ENCODE measurements at places on chromosomes 3 and 15.

DNA sequence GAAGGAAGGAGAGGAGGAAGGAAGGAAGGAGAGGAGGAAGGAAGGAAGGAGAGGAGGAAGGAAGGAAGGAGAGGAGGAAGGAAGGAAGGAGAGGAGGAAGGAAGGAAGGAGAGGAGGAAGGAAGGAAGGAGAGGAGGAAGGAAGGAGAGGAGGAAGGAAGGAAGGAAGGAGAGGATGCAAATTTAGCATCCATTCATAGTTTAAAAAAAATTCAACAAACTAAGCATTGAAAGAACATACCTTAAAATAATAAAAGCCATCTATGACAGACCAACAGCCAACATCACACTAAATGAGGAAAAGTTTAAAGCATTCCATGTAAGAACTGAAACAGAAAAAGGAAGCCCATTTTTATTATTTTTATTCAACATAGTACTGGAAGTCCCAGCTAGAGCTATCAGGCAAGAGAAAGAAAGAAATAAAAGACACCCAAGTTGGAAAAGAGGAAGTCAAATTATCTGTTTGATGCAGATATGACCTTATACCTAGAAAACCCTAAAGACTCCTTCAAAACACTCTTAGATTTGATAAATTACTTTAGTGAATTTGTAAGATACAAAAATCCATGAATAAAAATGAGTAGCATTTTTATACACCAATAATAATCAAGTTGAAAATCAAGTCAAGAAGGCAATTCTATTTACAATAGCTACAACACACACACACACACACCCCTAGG is 52.2 kb upstream of the FXR1 start:
- no peak for DNase-seq

DNA sequence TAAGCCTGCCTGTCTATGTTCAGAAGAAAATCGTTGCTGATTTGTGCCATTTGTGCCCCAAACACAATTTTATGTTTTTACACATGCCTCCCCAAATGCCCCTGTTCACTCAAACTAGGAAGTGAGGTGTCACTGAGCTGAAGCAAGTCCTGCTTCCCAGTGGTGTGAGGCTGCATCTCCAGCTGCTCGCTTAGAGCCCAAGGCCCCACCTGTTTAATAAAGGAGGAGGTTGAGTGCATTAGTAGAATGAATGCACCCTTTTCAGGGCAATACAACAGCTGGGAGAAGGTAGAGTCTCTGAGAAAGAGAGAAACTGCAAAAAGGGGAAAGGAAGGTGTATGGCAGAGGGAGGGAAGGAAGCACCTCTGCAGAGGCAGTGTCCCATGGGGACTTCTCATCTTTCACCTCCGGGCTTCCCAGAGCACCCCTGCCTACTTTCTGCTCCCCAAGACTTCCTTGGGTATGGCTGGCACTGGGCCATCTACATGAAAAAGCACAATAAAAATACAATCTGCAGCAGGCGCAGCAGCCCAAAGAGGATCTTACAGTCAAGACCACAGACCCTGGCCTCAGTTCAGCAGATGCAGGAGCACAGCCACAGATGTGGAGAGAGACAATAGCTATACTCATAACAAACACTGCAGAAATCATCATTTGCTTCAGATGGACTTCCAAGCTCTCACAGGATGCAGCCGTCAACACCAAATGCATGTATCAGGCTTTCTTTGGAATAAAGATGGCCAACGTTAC is 165.9 kb downstream of the POLR2M start:
- no peak for DNase-seq

DNA sequence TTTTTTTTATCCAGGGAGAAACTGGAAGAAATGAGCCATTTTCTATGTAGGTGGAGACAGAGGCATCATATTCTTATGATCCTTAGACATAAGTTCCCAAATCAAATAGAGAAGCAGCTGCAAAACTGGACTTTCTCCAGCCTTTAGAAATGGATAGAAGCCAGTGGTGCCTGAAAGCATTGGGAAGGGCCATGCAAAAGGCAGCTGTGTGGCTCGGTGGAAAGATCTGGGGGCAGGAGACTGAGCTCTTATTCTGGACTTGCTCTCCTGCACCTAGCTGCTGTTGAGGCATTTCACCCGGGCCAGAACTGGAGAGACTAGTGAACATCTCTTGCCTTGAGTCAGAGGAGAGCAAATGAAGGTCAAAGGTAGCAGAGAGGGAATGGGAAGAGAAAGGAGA is 73.1 kb downstream of the TFG start:
- DNase-seq: no peak

GRCh38 chr3:40969341-40969740 is 230.0 kb upstream of the CTNNB1 start:
- peak; percentile 8 for DNase-seq

GRCh38 chr3:58529516-58530353 is 7.3 kb downstream of the ACOX2 start:
- no peak for DNase-seq

GRCh38 chr3:128062033-128062745 is 10.0 kb downstream of the SEC61A1 start:
- DNase-seq: no peak

GRCh38 chr15:39298271-39298962 is 282.5 kb upstream of the THBS1 start:
- DNase-seq: no peak

DNA sequence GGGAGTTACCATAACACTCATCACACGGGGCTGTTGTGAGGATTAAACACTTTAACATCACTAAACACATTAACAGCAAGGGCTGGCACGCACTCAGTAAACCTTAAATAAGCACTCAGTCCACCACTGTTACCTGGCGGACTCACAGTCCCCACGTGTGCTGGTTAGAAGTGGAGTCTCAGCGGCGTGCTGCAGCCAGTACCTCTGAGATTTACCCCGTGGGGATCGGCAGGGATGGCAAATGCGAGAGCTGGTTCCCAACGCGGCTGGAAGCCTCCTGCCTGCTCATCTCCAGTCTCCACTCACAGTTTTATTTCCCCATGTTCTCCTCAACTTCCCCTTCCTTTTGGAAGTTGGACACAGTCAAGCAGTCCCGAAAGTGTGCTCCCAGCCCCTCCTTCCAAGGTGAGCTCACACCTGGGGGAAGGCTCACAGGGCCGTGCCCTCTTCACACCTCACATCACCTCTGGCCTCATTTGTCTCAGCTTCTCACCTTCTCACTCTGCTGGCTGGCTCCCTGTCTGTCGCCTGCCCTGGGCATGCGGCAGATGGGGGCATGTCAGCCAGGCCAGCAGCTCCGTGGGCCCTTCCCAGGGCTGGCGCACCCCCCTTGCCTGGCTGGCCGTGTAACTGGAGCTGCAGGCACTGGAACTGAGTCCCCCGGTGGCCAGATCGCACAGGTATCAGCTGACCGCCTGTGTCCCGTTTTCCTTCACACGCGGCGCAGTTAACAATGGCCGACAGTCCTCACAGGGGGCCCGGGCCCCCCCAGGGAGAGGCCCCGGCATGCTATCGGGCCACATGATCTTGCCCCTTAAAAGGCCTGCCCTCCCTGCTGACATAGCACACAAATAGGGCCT is 87.1 kb downstream of the WNT7A start:
- no peak for DNase-seq

DNA sequence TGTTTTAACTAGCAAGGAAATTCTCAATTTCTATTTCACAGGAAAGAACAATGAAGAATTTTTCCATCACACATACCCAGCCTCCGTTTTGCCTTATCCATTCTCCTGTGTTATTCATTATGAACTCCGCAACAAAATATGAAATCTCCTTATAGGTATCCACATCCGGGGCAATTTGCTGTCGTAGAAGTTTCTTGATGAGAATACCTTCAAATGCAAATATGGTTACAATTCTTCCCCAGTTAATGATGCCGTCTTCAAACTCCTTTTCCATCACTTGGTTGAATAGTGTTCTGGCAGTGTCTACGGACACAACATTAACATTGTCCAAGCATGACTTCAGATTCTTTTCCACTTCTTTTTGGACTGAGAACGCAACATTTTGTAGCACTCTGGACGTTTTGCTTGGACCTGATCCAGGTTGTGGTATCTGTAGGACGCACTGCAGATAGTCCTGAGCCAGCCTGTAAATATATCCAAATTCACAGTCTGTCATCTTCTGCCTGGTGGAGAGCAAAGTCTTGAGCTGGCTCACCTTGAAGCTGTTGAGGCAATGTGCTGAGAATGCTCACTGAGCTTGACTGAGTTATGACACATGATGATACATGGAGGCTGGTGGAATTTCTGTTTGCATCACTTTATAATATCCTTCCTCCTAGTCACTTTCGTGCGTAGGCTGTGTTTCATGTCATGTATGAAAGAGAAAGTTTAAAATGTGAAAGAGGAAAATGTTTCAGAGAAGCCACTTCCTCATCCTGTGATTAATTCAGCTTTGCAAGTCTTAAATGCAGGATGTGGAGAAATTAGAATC is at the start of gene BCL2A1:
BCL2A1 (minus strand) TSS at position 573 of the 811 bp plus-strand sequence; CDS start at position 496, 77 bp downstream.
- DNase-seq: no peak

GRCh38 chr3:70308760-70309159 is 3.7 kb downstream of the MDFIC2 start:
- no peak for DNase-seq

DNA sequence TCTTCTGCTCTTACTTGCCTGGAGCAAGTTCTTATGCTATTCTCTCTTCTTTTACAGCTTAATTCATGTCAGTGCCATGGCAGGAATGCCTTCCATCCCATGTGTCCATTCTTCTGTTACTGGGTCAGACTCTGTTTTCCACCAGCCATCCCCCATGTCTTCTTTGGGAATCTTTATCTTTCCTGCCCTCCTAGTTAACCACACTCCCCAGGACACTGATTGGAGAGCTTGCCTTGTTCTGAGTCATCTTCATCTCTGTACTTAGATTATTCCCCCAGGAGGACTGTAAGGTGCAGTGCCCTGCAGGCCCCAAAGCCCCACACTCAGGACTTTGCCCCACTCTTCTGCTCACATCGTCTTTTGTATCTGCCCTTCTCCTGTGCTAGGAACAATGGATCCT is 3.6 kb downstream of the ABHD17C start:
- no peak for DNase-seq

DNA sequence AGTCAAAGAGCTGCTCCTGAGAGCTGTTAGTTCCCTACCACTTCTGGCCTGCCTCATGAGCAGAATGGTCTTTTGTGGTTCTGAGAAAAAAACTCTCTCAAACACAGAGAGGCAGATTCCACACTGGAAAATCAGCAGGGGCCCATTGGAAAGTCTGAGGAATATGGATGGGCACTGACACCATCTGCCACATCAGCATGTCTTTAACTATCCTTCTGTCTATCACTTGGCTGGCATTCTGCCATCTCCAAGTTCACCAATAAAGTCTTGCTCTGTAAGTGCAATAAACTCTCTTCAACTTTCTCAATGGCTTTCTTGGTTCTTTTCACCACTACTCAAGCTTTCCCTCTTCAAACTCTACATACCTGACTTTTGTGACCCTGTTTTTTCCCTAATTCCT is 101.3 kb upstream of the GALNT15 start:
- DNase-seq: no peak

DNA sequence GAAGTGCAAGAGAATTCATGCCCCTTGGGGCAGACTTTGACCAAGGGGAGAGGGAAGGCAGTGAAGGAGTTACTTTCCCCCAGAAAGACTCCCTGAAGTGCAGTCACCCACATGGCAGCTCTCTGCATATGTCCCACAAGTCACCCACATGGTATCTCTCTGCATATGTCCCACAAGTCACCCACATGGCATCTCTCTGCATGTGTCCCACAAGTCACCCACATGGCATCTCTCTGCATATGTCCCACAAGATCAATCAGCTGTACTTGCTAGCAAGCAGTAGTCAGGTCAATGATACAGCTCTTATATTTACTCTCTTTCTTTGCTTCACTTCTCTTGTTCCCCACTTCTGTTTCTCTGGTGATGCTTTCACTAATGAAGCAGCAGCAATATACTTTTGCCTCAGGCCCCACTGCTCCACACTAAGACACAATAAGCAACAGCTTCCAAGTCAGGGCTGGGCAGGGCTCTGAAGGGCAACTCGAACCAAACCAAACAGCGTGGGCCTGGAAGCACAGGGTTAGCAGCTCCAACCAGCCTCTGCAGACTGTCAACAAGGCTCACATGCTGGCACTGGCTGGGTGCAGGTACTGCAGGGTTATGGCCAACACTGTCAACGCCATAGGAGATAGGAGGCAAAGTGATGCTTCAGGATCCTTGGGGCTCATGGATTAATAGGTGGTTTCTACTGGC is 46.7 kb downstream of the THBS1 start:
- DNase-seq: no peak

DNA sequence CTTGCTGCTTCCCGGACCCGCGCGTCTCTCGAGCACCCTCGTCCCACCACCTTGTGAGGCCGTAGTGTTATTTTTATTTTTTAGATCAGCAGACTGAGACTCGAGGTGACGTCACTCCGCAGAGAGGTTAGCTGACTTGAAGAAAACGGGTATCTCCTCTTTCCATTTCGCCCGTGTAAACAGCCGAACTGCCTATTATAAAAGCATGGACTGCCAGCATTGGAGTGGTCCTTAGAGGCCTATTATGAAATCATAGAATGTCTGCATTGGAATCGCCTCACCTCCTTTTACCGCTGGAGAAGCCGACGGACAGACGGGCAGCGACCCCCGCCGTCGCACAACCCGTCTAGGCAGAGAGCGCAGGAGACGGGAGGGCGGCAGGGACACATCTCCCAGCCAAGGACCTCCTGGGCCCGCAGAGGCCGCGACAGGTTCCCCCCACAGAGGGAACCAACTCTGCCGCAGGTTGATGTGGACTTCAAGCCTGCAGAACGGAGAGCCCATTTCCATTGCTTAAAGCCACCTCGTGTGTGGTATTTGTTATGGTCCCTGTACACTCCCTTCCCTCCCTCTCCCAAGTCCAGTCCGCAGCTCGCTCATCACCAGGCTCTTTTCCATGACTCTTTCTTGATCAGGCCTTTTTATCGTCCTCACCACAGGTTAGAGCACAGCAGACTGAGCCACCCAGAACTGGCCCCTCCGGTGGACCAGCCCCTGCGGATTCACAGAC is 540 bp upstream of the PPP1R2 start:
- DNase-seq: no peak

- DNase-seq: no peak
Observed at GRCh38 chr3:103126115-103126514, 691.3 kb downstream of the ZPLD1 start.

DNA sequence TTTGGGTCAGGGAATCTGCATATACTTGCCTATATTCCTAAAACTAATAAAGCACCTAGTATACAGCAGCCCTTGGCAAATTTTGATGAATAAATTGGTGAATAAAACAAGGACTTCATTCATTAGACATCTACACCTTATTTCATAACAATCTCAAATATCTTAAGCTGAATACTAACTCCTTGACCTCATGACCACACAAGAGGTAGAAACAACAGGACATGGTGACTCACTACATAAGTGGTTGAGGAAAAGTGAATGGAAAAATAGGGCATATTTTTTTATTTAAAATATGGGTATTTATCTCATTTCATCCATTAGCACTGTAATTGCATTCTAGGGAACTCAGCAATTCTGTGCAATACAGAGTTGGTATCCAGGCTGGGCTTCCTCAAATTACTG is 7.8 kb upstream of the STAC start:
- no peak for DNase-seq

- DNase-seq: no peak
Observed at GRCh38 chr3:59085976-59086375, 36.2 kb upstream of the CFAP20DC start.

DNA sequence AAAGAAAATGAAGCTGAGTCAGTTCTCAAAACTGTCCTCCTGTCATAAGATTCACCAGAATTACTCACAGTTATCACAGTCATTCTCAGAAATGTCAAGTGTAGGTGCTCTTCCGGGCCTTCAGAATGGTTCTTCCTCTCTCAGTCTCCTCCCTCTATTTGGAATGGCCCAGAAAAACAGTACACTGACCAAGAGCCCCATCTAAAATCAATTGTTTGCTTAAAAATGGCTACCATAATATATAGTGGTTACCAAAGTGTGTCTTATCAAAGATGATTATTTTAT is 99.8 kb downstream of the MECOM start:
- no peak for DNase-seq

GRCh38 chr3:127985655-127986225 is 66.5 kb upstream of the SEC61A1 start:
- DNase-seq: no peak
